ENCODE measurements at places on chromosomes 4 and X.

DNA sequence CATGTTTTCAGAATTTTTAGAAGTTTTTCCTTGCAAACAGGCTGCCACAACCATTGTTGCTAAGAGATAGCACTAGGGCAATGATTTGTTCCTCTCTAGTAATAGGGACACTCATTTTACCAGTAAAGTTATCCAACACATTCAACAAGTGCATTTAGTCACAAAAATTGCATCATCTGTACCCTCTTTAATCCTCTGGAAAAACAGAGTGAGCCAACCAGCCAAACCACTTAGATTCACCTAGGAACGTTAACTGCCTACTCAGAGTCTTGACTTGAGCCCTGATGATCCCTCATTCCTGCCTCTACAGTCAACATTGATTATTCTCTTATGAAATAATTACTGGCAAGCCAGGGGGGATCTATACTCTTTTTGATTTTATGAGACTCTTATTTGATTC lies 17.0 kb upstream of the ADGRA3 start:
- DNase-seq = no peak

DNA sequence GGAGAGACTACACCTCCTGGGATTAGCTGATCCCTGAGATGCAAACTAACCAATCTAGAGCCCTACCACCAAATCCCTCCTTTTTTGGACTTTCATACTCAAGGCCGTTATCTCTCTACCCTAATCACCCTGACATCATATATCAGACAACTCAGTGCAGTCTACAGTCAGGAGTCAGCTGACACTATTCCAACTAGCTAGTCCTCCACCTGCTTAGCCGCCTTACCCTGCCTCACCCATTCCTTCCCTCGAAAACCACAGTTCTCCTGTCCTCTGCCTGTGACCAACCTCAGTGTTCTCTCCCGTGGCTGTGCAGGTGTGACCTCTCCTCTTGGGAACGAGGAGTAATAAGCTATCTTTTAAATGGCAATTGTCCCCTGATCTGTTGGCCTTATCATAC lies 1.8 kb upstream of the PPEF2 start:
- DNase-seq = no peak

GRCh38 chr4:1414831-1415680 lies 8.8 kb upstream of the NKX1-1 start:
- no peak for DNase-seq

DNA sequence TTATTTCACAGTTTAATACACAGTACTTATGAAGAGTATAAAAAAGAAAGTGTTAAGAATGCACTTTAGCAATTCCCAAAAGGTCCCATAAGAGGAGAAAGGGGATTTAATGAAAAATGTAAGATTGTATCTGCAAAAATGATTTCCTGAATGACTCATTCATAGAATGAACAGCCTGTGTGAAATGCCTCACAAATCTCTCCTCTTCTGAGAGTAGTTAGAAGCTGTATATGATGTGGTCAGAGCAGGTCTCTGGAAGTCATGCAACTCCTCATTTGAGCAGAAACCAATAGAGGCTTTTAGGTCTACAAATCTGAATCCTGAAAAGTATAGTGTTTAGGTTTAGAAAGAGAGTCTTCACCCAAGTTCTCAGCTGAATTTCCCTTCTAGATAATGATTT lies 381.3 kb upstream of the INTU start:
- no peak for DNase-seq

GRCh38 chr4:184317234-184317918 lies 99.7 kb upstream of the ENPP6 start:
- no peak for DNase-seq

DNA sequence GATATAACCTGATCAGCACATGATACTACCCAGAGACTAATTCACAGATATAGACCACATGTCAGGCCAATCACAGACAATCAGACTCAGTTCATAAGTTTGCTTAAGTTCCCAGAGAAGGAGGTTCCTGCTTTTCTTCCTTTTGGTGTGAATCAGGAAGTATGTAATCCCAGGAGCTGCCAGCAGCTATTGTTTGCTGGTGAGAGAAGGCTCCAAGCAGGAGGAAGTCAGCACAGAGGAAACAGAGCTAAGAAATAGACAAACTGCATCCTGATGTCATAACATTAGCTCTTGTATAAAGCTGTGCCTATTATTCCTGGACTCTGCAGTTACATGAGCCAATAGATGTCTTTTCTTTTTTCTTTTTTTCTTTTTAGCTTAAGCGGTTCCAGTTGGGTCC lies 50.9 kb downstream of the UCHL1 start:
- no peak for DNase-seq

DNA sequence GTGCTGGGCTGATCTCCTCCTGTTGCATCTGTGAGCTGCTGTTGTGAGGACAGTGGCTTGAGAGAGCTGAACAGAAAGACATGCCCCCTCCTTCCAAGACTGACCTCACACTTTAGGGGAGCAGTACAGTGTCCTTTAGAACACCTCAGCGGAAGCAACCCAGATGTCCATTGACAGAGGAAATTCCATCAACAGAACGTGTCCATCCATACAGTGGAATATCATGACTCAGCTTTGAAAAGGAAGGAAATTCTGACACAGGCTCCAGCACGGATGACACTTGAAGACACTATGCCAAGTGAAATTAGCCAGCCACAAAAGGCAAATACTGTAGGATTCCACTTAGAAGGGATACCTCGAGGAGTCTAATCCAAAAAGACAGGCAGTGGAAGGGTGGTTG lies 103.5 kb downstream of the GPR143 start:
- DNase-seq = no peak

GRCh38 chr4:113784497-113785250 lies 23.1 kb upstream of the CAMK2D start:
- no peak for DNase-seq

DNA sequence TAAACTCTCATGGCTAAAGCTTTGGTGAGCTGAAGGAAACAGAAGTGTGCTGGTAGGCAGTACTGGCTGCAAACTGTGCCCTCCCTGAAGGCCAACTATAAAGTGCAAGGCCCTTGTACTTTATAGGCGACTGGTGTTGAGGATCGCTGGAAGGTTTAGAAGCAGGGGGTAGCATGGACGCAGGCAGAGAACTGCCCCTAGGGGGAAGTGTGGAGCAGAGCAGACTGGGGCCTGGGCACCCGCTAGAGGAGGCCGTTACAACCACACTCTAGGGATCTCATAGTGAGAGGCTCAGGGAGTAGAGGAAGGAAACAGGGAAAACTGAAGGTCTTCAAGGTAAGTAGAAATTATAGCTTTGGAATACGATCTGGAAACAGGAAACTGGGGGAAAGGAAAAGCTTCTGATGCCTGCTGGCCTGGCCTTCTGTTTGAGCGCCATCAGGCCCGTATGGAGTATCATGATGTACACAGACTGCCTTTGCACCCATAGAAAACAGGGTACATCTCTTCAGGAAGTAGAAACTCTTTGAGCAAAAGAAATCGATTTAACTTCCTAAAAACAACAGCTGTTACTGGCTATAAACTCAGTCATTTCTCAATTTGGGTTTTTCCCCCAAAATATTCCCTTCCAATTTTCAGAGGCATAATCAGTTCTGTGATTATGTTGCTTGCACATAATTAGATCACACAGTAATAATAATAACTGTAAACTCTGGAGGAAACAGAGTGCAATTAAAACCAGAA lies 23.9 kb upstream of the TMSB4X start:
- DNase-seq = no peak

GRCh38 chr4:122379239-122379638 lies 428 bp downstream of the ADAD1 start:
- no peak for DNase-seq

- DNase-seq = no peak
These were observed 420.4 kb downstream of the GBA3 start for GRCh38 chr4:23113104-23113503.

DNA sequence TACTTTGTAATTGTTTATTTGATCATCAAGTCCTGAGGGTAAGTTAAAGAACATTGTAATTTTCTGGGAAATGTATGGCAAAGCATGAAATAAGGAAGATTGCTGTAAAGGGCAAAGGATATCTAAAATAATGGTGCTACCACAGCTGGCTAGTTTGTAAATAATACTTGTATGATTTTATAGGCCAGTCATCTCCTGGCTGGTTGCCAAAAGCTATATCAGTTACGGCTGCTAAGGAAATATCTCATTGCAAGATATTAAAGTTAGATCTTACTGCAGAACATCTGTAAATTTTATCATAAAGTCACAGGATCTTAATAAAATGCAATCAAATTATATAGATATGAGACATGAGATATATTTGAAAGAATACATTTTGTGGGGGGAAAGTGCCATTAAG lies 150.8 kb upstream of the CXCL13 start:
- no peak for DNase-seq

DNA sequence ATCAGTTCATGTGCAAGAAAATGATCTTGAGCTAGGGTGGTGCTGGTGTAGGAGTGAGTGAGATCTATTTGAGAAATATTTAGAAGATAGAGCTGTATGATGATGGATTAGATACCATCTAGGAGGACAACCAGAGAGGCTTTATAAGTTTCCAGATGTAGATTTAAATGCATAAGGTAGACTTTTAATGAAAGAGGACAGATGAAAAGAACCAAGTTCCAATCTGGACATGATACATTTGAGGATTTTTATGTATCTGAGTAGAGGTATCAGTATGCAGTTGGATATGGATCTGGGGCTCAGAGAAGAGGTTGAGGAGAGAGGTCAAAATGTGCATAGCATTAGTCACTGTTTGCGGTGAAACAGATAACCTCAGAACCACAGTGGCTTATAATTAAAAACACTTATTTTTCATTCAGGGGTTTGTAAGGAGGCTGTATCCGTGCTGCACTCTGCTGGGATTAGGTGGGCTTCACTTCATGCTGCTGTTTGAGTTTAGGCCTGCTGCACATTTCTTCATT lies 348.7 kb downstream of the BMPR1B start:
- DNase-seq = no peak

GRCh38 chr4:3871881-3872833 lies 106.0 kb downstream of the ADRA2C start:
- DNase-seq = peak; percentile 47

GRCh38 chr4:134905061-134905460 lies 703.5 kb upstream of the PABPC4L start:
- no peak for DNase-seq

- DNase-seq = peak; percentile 37
These were observed 105.3 kb upstream of the NKX1-1 start for GRCh38 chr4:1511441-1512041.

- DNase-seq = no peak
These were observed 265.5 kb downstream of the ARHGAP24 start for GRCh38 chr4:85740431-85740861.

- peak; percentile 86 for DNase-seq
These were observed 63.8 kb upstream of the IRF2 start for GRCh38 chr4:184538023-184538599.

- no peak for DNase-seq
These were observed 73.1 kb downstream of the MAML3 start for GRCh38 chr4:140080883-140081282.

DNA sequence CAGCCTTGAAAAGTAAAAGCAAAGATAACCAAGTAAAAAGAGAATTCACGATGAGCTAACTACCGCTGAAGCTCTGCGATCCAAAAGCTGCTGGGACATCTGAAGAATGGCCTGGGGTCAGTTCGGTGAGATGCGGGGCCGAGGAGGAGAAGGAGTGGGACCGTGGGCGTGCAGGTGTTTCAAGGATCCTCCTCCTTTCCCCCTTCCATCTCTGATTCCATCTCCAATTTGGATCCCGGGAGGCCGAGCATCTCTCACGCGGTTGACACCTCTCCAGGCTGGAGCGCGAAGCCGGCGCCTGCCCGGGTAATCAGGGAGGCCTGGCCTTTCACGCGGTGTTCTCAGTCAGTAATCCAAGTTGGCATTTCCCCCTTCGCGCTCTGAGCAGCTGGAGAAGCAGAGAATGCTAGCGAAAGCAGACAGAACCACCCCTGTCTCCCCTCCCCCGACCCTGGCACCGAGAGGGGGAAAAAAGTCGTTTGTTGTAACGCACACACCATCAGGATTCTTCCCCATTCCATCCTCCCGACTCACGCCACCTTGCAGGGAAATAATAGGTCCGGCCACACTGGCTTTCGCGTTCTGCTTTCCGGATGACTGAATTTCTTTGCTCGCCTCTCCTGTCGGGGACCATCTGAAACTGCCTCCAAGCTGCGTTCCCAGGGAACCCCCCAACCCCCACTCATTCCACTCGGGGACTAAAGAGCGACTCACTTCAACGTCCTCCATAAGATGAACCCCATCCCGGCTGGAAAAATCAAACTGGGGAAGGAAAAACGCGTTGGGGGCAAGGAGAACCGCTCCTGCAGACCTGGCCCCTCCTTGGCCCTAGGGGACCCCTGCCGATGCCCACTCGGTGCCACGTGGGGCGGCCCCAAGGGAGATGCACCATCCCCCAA lies 6.5 kb downstream of the NEUROG2 start:
- no peak for DNase-seq

- DNase-seq = no peak
These were observed 127.0 kb upstream of the GATB start for GRCh38 chr4:151887816-151888180.

GRCh38 chr4:73066928-73067327 lies 2.6 kb downstream of the COX18 start:
- peak; percentile 62 for DNase-seq

DNA sequence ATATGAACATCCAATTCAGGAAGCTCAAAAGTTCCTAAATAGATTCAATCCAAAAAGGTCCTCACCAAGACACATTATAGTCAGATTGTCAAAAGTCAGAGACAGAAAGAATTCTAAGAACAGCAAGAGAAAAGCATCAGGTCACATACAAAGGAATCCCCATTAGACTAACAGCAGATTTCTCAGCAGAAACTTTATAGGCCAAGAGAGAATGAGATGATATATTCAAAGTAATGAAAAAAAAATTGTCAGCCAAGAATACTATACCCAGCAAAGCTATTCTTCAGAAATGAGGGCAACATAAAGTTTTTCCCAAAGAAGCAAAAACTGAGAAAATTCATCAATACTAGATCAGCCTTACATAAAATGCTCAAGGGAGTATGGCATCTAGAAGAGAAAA lies 106.6 kb upstream of the SH3RF1 start:
- no peak for DNase-seq

DNA sequence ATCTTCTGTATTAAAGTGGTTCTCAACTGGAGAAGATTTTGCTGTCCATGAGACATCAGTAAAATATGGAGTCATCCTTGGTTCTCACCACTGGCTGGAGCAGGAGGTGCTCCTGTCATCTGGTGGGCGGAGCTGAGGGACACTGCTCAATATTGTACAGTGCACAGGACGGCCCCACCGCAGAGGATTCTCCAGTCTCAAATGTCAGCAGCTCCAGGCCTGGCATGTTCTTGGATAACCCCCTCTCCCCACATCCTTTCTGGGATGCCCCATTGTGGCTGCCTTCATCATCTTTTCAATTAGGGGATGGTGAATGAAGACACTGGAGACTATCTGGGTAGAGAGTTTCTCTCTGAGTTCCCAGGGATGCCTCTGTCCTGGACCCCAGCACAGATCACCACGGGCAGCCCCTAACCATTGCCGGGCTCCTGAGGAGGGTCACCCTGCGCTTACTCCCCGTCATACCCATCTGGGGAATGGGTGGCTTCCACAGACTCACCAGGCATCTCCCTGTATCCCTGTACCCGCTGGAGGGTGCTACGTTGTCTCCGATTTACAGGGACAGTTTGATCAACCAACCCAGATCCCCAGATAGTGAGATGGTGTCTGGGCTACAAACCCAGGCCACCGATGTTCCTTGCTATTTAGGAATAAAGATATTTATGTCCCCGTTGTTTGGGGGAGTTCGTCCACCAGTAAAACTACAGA lies 21.9 kb upstream of the P2RY8 start:
- no peak for DNase-seq

GRCh38 chrX:104288961-104289360 lies 34.2 kb upstream of the ESX1 start:
- DNase-seq = no peak
